ENCODE measurements at places on chromosomes 12 and 14.

GRCh38 chr14:97539411-97539795 lies 742.2 kb downstream of the VRK1 start:
- no peak for DNase-seq

- DNase-seq: no peak
Observed at GRCh38 chr14:20223410-20223809, at the start of gene OR11H6. Gene OR11H6 (plus strand): TSS chr14:20223710. CDS start chr14:20223710, 0 bp downstream.

DNA sequence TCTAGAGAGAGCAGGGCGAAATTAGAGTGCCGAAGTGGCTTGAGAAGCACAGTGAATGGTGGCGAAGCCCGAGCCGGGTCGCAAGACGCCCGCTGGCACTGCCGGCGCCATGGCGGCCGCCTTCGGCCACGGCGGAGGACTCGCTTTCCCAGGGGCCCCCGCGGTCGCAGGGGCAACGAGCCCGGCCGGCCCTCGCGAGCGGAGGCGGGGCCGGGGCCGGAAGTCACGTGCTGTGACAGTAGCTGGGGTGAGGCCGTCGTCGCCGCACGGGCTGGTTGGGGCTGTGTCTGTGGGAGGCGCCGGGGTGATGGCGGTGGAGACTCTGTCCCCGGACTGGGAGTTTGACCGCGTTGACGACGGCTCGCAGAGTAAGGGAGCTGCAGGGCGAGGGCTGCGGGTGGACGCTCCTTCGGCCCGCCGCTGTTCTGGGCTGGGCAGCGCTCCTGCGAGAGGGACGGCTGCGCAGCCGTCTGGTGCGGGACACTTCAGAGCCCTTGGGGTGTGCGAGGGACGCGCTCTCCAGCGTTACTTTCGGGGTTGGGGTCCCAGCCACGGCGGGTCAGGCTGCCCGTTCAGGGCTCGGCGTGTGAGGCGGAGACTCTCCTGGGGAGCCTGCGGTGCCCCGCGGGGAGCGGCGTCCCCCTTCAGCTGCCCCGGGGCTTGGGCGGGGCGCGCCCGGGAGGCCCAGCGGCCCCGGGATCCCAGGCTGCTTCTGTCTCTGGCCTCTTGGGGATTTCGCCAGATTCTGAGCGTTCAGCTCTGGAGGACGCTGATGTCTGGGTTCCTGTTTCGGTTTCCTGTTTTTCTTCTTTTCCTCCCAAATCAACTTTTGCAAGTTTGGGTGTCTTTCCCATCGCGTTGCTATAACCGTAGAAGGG lies at the start of gene WASHC4:
TSS of gene WASHC4 (plus strand) at position 238 of the 878 bp plus-strand sequence. CDS start at position 308, 70 bp downstream.
- peak; percentile 99 for DNase-seq

GRCh38 chr14:100400115-100400514 lies 77.0 kb downstream of the SLC25A47 start:
- no peak for DNase-seq

GRCh38 chr12:94898388-94898787 lies 105.1 kb downstream of the NDUFA12 start:
- peak; percentile 57 for DNase-seq

DNA sequence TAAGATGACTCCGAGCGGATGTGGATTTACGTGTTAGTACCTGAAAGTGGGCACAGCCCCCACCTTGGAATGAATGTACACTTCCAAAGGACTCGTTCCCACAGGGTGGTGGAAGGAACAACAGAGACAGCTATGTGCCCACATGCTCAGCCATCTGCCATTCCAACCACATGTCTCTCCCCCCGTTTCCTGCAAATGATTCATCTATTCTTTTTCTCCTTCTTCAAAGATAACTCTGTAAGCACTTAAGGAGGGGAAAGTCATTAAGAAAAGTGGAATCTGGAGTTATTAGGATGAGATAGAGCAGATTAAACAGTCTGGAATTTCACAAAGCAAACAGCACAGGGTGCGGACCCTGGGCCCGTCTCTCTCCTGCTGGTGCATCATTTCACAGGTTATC lies 18.5 kb upstream of the DUSP6 start:
- peak; percentile 92 for DNase-seq

All from islet precursor cell (in vitro differentiated cells).